Activated CD8-positive, alpha-beta T cell treated with anti-CD3 and anti-CD28 coated beads, Interleukin-2, amount 10 ng/mL, durations not matched to agents 7 days and 5 days (primary cell): ENCODE measurements at places on chromosomes 16 and 17. TPM values are rescaled to one million over a fixed set of nuclear protein-coding genes. Genes with fewer than 3 reads are reported as not detected.

Gene MT4
- total RNA-seq = not detected

Gene KRT35
- total RNA-seq = not detected

DNA sequence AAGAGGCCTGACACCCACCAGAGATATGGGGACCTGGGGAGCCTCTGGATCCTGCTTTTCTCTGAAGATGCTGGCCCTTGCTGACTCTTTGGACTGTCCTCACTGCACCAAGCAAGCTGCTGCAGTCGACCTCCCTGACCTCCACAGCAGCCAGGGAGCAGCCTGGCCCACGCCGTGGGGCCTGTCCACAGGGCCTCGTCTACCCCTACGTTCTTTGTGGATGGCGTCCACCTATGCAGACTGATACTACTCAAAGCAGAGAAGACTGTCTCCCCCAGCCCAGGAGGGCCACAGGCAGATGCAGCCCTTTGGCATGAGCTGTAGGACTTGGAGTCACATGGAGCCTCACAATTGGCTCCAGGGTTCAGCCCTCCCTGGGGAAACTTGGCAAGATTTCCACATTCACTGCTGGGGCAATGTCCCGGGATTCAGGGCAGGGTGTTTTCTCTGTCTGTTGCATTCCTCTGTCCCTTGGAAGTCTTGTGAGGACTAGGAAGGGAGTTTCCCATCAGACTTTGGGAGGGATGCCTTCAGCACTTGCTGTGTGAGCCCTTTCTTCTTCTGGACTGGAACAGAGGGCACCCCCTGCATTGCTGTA, 152.2 kb downstream of the NTN1 start:
- no peak for DNase-seq

GRCh38 chr16:51035711-51036110, 115.4 kb downstream of the SALL1 start:
- DNase-seq = no peak

DNA sequence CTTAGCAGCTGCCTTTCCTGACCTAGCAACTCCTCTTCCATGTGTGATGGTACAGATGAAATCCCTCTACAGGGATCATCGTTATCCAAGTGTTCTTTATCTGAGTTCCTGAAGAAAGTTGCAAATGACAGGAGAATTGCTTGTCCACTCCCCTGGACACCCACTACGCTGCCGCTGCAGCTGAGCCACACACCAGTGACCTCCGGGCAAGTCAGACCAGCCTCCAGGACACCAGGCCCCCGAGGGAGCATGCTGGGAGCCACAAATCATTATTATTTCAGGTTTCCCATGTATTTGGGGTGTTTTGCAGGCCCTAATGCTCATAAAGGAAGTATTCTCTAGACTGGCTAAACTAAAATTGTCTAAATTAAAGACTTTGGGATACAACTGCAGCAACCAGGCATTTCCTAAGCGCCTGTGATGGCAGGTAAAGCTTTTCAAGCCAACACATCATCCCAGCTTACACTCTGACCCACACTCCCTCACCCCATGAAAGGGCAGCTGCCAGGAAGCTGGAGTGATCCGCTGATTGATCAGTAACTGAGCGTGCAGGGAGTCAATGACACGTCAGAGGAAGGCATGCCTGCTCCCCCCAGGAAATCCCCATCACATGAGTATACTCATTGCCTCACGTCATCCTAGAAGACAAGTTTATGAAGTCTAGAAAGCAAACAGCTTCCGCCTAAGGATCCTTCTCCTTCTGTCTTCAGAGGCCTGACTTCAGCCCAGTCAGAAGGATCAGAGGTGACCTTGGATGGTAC, 14.4 kb downstream of the FA2H start:
- no peak for DNase-seq

Gene OR1G1
- not detected for total RNA-seq

Gene ADAD2
- not detected for total RNA-seq

DNA sequence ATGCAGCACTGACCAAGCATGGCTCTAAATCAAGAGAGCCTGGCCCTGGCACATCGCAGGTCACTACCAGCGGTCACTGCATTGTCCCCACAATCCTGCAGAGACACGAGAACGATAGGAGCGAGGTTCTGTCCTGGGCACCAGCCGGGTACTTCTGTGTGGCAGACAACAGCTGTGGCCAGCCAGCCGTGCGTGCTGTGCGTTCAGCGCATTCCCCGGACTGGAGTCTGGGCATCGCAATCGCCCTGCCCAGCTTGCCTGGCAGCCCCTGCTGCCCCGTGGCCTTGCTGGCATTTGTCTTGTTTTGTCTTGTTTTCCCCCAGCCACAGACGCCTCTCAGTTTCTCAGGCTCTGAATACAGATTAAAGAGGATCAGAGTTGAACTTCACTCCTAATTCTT, 33.9 kb downstream of the COTL1 start:
- no peak for DNase-seq

GRCh38 chr17:31397256-31397939, 5.9 kb downstream of the RAB11FIP4 start:
- DNase-seq = no peak

Gene CACNG3
- not detected for total RNA-seq

DNA sequence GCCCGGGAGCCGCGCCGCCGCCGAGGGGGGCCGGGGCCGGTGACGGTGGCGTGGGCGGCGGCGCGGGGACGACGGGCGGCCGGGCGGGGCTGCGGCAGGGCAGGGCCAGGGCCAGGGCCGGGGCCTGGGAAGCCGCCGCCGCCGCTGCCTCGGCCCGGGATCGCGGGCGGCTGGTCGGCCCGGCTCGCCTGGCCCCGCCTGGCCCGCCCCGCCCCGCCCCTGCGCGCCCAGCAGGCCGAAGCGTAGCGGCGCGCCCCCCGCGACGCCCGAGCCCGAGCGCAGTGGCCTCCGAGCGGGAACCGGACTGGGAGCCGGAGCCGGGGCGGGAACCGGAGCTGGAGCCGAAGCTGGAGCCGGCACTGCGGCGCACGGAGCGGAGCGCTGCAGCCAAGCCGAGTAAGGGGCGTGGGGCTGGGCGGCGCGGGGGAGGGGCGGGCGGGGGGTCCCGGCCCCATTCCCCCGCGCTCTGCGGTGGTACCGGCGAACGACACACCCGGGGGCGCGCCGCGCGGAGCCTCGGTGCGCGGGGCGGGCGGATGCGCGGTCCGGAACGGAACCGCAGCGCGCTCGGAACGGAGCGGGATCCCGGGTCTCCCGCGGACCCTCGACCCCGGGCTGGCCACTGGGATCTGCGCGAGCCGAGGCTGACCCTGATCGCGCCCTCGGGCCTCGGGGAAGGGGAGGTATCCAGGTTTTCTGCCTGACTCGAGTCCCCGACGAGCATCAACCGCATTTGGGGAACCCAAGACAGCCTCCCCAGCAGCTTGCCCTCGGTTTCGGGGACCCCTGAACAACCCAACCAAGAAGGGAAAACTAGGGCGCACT, at the start of gene BEAN1:
Gene BEAN1, plus strand, starts transcription at position 260 of the 825 bp plus-strand sequence. CDS start 10,382 bp downstream, outside the sequence.
- no peak for DNase-seq

GRCh38 chr17:40311575-40311974, 2.6 kb downstream of the RARA start:
- DNase-seq = no peak

Gene SMTNL2
- not detected for total RNA-seq

Gene CPHXL2
- total RNA-seq = not detected

Gene CD300E
- not detected for total RNA-seq

Gene TBC1D3H
- total RNA-seq = not detected

Gene FASN
- 261 TPM for total RNA-seq

- DNase-seq = no peak
Measured at GRCh38 chr17:66952031-66952524, 12.4 kb upstream of the CACNG4 start.
